ENCODE measurements at places on chromosomes 3 and 15. TPM values are rescaled to one million over a fixed set of nuclear protein-coding genes. Genes with fewer than 3 reads are reported as not detected.
A peak's percentile ranks its signal among the peaks of the same experiment; 100 is the strongest.

DNA sequence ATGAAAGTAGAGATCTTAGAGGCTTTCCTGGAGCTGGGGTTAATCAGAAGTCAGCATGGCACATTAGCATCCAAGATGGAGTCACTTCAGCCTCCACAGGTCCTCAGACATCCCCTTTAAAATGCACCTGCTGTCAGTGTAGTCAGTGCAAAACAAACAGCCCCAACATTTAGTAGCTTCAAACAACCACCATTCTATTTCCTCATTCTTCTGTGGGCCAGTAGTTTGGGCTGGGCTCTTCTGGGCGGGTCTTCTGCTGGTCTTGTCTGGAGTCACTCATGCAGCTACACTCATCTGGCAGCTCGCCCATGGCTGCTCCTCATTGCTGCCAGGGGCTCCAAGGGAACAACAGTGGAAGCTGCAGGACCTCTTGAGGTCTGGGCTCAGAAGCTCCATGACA lies 99.9 kb downstream of the TLE3 start:
- H3K4me1 ChIP-seq, result peaks cover 11% of the 10 kb centered on the region
- no peak overlapping the region for H3K27ac ChIP-seq

The PAQR5 gene
- total RNA-seq, result 1.4 TPM

DNA sequence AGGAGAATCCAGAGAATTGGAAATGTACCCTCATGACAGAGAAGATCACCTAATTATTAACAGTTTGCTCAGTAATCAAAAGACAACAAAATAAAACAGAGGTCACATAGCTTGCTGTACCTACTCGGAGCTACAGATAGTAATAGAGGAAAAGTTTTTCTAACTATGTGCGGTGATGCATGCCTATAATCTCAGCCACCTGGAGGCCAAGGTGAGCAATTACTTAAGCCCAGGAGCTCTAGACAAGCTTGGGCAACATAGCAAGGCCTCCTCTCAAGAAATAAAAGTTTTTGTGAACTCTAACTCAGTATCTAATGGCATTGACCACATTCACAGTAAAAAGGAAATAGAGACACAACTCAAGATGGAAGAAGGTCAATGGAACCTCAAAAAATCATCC lies 243.6 kb downstream of the ATP8B4 start:
- H3K36me3 ChIP-seq, result no peaks in the 10 kb centered on the region
- H3K27me3 ChIP-seq, result no peaks in the 10 kb centered on the region
- DNase-seq, result no peak
- no peak overlapping the region for H3K27ac ChIP-seq

The DNASE1L3 gene
- total RNA-seq, result not detected

GRCh38 chr3:190101320-190102011 lies 19.2 kb downstream of the P3H2 start:
- H3K27me3 ChIP-seq, result no peaks in the 10 kb centered on the region
- H3K27ac ChIP-seq, result peak overlapping the region; percentile 65
- no peaks in the 10 kb centered on the region for H3K36me3 ChIP-seq
- DNase-seq, result peak; percentile 27

The CDCP1 gene
- 0.12 TPM for total RNA-seq

The KIF23 gene
- 193 TPM for total RNA-seq

The ZKSCAN7 gene
- total RNA-seq, result 14.1 TPM

DNA sequence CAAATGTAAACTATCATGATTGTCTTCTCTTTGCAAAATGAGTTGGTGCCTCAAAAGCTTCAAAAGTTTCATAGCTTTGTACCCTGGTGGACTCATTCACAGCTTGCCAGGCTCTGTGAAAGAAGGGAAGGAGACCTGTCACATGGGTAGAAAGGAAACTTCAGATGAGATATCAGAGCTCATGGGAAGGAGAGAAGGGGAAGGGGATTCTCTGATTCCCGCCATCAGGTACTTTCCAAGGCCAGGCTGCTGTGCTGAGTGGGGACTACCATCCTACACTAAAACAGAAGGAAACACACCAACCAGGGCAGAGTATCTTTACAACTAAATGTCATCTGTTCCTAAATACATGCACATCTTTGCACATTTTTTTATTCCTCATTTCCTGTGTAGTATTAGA lies 9.2 kb downstream of the ILDR1 start:
- H3K4me1 ChIP-seq, result no peaks in the 10 kb centered on the region
- H3K27me3 ChIP-seq, result no peaks in the 10 kb centered on the region
- H3K4me3 ChIP-seq, result no peak overlapping the region
- DNase-seq, result no peak
- no peaks in the 10 kb centered on the region for H3K36me3 ChIP-seq

- DNase-seq, result no peak
- H3K27ac ChIP-seq, result no peak overlapping the region
- no peaks in the 10 kb centered on the region for H3K4me1 ChIP-seq
- H3K27me3 ChIP-seq, result no peaks in the 10 kb centered on the region
These were observed 205.8 kb downstream of the SLCO3A1 start for GRCh38 chr15:92059036-92059970.

The C3orf70 gene
- total RNA-seq, result 4.7 TPM

The CLDN16 gene
- total RNA-seq, result not detected

DNA sequence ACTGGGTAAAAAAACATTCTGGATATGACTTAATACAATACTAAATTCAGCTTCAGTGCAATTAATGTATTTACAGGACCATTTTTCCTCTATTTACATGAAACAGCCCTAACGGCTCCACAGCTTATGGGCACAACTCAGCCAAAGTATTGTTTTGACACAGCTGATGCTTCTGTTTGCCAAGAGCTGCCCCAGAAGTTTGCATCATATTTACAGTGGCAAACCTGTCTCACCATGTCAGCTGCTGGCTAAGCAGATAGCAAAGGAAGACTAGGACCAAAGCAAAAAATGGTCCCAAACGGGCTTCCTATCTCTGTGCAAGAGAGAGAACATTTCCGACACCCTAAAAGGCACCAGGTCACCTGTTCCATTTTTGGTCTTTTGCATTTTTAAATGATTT lies 94.5 kb downstream of the ADAMTS9 start:
- peaks cover 4% of the 10 kb centered on the region for H3K4me1 ChIP-seq
- peaks cover 7% of the 10 kb centered on the region for H3K36me3 ChIP-seq
- H3K27ac ChIP-seq, result no peak overlapping the region
- H3K4me3 ChIP-seq, result no peak overlapping the region
- DNase-seq, result no peak

GRCh38 chr3:56357266-56357665 lies 111.0 kb downstream of the ERC2 start:
- H3K4me1 ChIP-seq, result no peaks in the 10 kb centered on the region
- H3K36me3 ChIP-seq, result no peaks in the 10 kb centered on the region
- no peak overlapping the region for H3K4me3 ChIP-seq

The WWTR1 gene
- total RNA-seq, result 13.9 TPM

DNA sequence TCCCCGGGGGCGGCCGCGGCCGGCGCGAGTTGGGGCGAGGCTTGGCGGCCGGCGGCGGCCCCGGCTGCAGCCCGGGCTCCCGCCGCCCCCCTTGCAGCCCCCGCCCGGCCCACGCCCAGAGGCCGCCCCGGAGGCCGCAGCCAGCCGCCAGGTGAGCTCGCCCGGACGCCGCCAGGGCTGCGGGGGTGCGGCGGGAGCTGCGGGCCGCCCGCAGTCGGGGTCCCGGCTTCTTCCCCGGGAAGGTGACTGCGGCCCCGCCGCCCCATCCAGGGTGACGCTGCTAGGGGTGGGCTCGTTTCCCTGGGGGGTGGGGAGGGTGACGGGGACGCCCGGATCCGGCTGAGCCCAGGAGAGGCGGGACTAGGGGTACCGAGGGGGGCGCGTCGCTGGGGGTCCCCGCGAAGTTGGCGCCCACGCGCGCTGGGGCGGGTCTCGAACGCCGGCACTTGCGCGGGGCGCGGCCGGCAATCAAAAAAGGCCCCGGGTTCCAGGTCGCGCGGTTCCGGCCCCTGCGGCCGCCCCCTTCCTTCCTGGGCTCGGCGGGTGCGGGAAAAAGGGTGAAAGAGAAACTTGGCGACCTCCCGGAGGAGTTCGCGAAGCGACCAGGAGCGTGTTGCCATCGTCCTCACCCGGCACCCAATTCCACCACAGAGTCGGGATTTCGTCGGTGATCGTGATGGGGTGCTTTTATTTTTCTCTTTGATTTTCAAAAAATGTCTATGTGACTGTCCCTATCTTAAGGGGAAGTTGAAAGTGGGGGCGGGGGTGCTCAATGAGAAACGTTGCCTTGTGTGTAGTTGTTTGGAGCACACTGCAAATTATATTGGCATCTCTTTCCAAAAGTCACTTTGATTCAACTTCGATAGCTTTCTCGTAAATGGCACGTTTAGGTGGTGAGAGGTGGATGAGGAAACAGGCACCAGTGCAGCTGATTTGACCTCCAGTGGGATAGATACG lies 619 bp downstream of the ATXN7 start:
- peaks cover 14% of the 10 kb centered on the region for H3K4me1 ChIP-seq
- no peaks in the 10 kb centered on the region for H3K36me3 ChIP-seq
- no peak overlapping the region for H3K27ac ChIP-seq
- no peak for DNase-seq
- H3K27me3 ChIP-seq, result no peaks in the 10 kb centered on the region
- H3K4me3 ChIP-seq, result peak overlapping the region; percentile 99

DNA sequence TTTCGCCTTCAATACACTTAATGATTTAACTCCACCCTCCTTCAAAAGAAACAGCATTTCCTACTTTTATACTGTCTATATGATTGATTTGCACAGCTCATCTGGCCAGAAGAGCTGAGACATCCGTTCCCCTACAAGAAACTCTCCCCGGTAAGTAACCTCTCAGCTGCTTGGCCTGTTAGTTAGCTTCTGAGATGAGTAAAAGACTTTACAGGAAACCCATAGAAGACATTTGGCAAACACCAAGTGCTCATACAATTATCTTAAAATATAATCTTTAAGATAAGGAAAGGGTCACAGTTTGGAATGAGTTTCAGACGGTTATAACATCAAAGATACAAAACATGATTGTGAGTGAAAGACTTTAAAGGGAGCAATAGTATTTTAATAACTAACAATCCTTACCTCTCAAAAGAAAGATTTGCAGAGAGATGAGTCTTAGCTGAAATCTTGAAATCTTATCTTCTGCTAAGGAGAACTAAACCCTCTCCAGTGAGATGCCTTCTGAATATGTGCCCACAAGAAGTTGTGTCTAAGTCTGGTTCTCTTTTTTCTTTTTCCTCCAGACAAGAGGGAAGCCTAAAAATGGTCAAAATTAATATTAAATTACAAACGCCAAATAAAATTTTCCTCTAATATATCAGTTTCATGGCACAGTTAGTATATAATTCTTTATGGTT lies at the start of gene CCR5:
CCR5 (plus strand) TSS at position 108 of the 680 bp plus-strand sequence. CDS start 1,957 bp downstream, outside the sequence.
- H3K36me3 ChIP-seq, result no peaks in the 10 kb centered on the region
- DNase-seq, result no peak
- no peaks in the 10 kb centered on the region for H3K4me1 ChIP-seq
- no peak within 1 kb of the TSS for H3K27ac ChIP-seq

GRCh38 chr15:29680465-29681165 lies 141.7 kb downstream of the TJP1 start:
- peaks cover 6% of the 10 kb centered on the region for H3K4me1 ChIP-seq
- H3K27me3 ChIP-seq, result peaks cover 6% of the 10 kb centered on the region
- H3K27ac ChIP-seq, result no peak overlapping the region
- no peaks in the 10 kb centered on the region for H3K36me3 ChIP-seq

DNA sequence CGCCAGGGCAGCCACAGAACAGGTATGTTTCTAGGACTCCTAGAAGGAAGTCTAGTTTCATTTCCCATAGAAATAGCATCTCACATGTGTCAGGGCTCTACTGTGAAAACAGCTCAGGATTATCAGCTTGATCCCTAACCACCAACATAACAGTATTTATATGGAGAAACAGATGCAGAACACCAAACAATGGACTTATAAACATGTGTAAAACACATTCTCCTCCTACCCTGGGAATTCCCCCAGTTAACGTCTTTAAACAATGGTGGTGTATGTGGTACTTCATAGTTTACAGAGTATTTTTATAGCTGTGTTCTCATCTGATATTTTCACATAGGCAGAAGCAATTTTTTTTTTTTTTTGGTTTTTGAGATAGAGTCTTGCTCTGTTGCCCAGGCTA lies 9.7 kb downstream of the TNFSF10 start:
- H3K4me1 ChIP-seq, result no peaks in the 10 kb centered on the region
- no peak for DNase-seq
- no peaks in the 10 kb centered on the region for H3K27me3 ChIP-seq
- H3K4me3 ChIP-seq, result no peak overlapping the region

The TICRR gene
- 19.6 TPM for total RNA-seq

- H3K4me3 ChIP-seq, result peak overlapping the region; percentile 10
- no peak overlapping the region for H3K27ac ChIP-seq
- no peaks in the 10 kb centered on the region for H3K36me3 ChIP-seq
- H3K4me1 ChIP-seq, result peaks cover 19% of the 10 kb centered on the region
These were observed 407.3 kb upstream of the ONECUT1 start for GRCh38 chr15:53197426-53197839.

GRCh38 chr15:31476236-31476810 lies 149.7 kb downstream of the KLF13 start:
- H3K4me3 ChIP-seq, result no peak overlapping the region

- peaks cover 57% of the 10 kb centered on the region for H3K4me1 ChIP-seq
- no peaks in the 10 kb centered on the region for H3K36me3 ChIP-seq
- DNase-seq, result peak; percentile 33
- no peak overlapping the region for H3K4me3 ChIP-seq
- peak overlapping the region; percentile 85 for H3K27ac ChIP-seq
- H3K27me3 ChIP-seq, result no peaks in the 10 kb centered on the region
These were observed 194.4 kb downstream of the MEIS2 start for GRCh38 chr15:36905908-36906307.

The RTP3 gene
- not detected for total RNA-seq

DNA sequence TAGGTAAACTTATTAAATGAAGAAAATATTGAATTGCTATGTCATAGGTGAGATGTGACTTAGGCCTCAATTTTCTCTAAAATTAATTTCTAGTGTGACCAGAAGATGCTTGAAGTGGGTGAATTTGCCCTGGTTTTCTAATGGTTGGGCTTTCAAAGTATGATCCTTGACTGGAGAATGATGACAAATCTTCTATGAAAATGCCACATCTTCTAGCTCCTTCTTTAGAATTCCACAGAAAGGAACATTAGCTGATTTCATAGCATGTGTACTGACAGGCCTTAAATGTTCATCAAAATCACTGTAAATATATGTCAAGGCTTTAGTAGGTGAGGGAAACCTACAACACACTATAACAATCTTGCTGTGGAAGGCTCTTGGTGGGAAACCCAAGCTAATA lies 8.9 kb downstream of the ABI3BP start:
- H3K4me1 ChIP-seq, result no peaks in the 10 kb centered on the region
- DNase-seq, result no peak

- no peak overlapping the region for H3K27ac ChIP-seq
- no peaks in the 10 kb centered on the region for H3K27me3 ChIP-seq
- H3K4me1 ChIP-seq, result no peaks in the 10 kb centered on the region
- no peak overlapping the region for H3K4me3 ChIP-seq
- no peaks in the 10 kb centered on the region for H3K36me3 ChIP-seq
These were observed 303.4 kb upstream of the ROPN1 start for GRCh38 chr3:124295362-124295761.

DNA sequence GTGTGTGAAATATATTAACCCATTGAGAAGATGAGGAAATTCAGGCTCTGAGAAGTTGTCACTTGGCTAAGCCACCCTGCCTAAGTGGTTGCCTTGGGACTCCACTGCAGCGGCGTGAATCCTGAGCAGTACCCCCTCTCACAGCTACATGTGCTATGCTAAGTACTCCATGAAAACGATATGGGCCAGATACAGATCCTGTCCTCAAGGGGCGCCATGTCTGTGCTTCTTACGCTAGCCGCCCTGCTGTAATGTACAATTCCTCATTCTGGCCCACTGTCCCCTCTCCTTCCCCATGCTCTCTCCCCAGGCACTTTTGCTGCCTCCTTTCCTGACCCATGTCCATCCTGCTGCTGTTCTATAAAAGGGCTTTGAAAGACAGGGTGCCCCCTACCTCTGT lies 140.3 kb downstream of the FEZF2 start:
- no peaks in the 10 kb centered on the region for H3K27me3 ChIP-seq
- peaks cover 20% of the 10 kb centered on the region for H3K4me1 ChIP-seq
- peak; percentile 34 for DNase-seq
- H3K4me3 ChIP-seq, result no peak overlapping the region
- no peak overlapping the region for H3K27ac ChIP-seq
- H3K36me3 ChIP-seq, result no peaks in the 10 kb centered on the region

- H3K36me3 ChIP-seq, result peaks cover 11% of the 10 kb centered on the region
- no peak for DNase-seq
- H3K27me3 ChIP-seq, result no peaks in the 10 kb centered on the region
- H3K4me3 ChIP-seq, result peak overlapping the region; percentile 85
These were observed 892 bp downstream of the NMD3 start for GRCh38 chr3:161221806-161222600.

Measured in neural progenitor cell (in vitro differentiated cells).